CD4-positive, CD25-positive, alpha-beta regulatory T cell (primary cell): ENCODE measurements at places on chromosomes 16 and 17.
A peak's percentile ranks its signal among the peaks of the same experiment; 100 is the strongest.

DNA sequence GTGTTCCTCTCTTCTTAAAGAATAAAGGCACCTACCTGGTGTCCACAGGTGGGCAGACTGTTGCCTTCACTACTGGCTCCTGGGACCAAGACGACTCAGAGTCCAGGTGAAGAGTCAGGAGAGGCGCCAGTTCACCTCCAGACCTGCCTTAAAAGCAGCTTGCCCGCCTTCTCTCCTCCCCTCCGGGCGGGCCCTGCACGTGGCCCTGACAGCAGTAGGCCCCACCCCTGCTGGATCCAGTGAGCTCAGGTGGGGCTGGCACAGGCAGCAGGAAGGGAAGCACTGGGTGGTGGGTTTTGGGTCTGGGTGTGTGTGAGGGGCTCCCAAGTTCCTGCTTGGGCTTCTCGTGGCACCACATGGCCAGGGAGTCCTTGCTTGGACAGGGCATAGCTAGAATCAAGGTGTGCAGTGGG is at the start of gene TNS4:
TNS4 (minus strand) TSS at position 125 of the 413 bp plus-strand sequence. CDS start 5,198 bp downstream, outside the sequence.
- no peak for DNase-seq
- no peak within 1 kb of the TSS for H3K27ac ChIP-seq
- no peaks in the 10 kb centered on the region for H3K4me1 ChIP-seq
- no peaks in the 10 kb centered on the region for H3K27me3 ChIP-seq
- H3K36me3 ChIP-seq = no peaks in the 10 kb centered on the region

DNA sequence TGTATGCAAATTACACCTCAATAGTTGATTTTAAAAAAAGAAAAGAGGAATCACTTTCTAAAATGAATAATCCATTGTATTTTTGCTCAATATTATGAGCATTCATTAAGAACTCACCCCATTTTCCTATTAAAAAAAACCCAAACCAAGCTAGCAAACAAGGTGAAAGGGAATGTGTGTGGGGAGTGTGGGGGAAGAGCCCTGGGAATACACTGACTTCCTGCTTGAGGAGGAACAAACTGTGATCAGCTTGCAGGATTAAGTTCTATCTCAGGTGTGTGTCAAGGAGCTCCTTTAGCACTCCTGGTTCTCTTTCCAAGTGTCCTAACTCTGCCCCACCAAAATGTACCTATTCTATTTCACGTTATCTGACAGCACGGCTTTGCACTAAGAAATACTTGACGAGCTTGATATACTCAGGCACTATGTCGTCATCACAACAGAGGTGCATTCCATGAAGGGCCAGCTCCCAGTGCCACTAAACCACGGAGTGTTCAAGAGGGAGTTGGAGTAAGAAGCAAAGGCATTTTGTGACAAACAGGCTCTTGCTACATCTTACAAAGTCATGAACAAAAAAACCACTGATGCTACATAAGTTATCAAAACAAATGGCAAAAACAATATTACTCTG is 73.2 kb downstream of the MYH10 start:
- H3K27ac ChIP-seq = no peak overlapping the region
- H3K36me3 ChIP-seq = no peaks in the 10 kb centered on the region
- no peaks in the 10 kb centered on the region for H3K4me1 ChIP-seq
- DNase-seq = no peak
- peaks cover 10% of the 10 kb centered on the region for H3K27me3 ChIP-seq

GRCh38 chr16:26816266-26816665 is 250.5 kb upstream of the C16orf82 start:
- DNase-seq = no peak
- no peaks in the 10 kb centered on the region for H3K4me1 ChIP-seq
- no peaks in the 10 kb centered on the region for H3K27me3 ChIP-seq
- no peak overlapping the region for H3K4me3 ChIP-seq
- H3K27ac ChIP-seq = no peak overlapping the region
- no peaks in the 10 kb centered on the region for H3K36me3 ChIP-seq

DNA sequence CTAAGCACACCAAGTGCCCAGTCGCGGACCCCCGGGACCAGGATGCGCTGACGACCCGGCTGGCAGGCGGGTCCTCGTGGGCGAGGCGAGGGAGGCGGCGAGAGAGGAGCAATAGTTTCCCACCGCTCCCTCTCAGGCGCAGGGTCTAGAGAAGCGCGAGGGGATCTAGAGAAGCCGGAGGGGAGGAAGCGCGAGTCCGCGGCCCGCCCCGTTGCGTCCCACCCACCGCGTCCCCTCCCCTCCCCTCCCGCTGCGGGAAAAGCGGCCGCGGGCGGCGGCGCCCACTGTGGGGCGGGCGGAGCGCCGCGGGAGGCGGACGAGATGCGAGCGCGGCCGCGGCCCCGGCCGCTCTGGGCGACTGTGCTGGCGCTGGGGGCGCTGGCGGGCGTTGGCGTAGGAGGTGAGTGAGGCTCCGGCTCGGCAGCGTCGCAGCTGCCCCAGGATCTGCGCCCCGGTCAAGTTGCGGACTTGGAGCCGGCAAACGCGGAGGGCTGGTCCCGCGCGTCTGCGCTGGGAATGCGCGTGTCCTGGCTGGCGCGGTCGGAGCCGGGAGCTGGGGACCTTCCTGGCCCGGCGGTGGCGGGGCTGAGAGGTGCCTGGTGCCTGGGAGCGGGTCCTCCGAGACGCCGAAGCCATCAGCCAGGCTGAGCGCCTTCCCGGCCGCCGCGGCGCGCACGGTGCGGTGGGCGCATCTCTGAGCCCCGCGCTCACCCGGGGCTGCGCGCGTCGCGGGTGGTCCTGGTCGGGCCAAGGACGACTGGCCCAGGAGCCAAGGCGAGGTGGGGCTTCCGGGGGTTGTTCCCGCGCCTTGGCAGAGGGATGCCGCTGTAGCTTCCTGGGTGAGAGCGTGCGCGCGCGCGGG is at the start of gene ITGB3:
ITGB3 (plus strand) TSS at position 287 of the 862 bp plus-strand sequence; CDS start at position 322, 35 bp downstream.
- H3K27ac ChIP-seq = no peak within 1 kb of the TSS
- DNase-seq = peak; percentile 16
- peaks cover 32% of the 10 kb centered on the region for H3K27me3 ChIP-seq
- H3K4me3 ChIP-seq = no peak within 1 kb of the TSS
